ENCODE measurements at places on chromosomes 12 and 14. TPM values are rescaled to one million over a fixed set of nuclear protein-coding genes. Genes with fewer than 3 reads are reported as not detected.

Gene SERPINA9
- polyA plus RNA-seq, result not detected

- no peak for DNase-seq
Measured at GRCh38 chr12:121444842-121445202, 44.9 kb downstream of the RNF34 start.

- DNase-seq, result no peak
Measured at GRCh38 chr14:20144820-20145219, 6.2 kb downstream of the OR4N5 start.

Gene ZNF10
- polyA plus RNA-seq, result 11.3 TPM

- no peak for DNase-seq
Measured at GRCh38 chr14:45939572-45939971, 686.6 kb upstream of the MIS18BP1 start.

DNA sequence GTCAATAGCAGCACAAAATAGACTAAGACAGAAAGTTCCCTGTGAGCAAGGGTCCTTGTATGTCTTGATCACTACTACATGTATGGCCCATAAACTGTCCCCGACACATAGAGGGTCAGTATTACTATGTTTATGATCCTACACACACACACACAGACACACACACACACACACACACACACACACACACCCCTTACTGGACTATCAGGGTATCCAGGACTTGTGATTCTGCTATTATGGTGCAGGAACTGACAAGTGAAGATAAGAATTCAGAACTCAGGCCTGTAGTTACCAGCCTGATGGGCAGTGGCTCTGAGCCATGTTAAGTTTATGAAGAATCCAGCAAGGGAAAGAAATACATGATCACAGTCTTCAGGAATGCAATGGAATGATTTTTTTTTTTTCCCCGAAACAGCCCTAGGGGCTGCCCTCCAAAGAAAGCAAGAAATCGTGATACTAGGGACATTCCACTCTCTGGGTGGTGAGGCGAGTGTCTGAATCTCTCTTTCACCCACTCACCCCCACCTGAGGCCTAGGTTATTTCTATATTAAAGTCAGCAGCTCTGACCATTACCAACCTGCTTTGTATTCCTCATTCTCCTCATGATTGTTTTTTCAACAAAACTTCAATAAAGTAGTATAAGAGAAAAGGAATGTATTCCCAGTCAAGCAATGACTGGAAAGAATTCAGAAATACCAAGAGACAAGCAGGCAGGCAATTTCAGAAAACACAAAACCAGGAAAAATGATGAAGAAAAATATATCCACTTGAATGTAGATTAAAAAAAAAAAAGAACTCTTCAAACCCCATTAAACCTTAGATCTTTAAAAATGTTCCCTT lies 105.8 kb downstream of the AVPR1A start:
- DNase-seq, result no peak

- DNase-seq, result no peak
Measured at GRCh38 chr12:93813186-93813585, 136.0 kb downstream of the CRADD start.

Gene FAM90A1
- 0.10 TPM for polyA plus RNA-seq

GRCh38 chr12:132833341-132833740 lies 4.7 kb upstream of the GOLGA3 start:
- no peak for DNase-seq

Gene CIROP
- polyA plus RNA-seq, result not detected

DNA sequence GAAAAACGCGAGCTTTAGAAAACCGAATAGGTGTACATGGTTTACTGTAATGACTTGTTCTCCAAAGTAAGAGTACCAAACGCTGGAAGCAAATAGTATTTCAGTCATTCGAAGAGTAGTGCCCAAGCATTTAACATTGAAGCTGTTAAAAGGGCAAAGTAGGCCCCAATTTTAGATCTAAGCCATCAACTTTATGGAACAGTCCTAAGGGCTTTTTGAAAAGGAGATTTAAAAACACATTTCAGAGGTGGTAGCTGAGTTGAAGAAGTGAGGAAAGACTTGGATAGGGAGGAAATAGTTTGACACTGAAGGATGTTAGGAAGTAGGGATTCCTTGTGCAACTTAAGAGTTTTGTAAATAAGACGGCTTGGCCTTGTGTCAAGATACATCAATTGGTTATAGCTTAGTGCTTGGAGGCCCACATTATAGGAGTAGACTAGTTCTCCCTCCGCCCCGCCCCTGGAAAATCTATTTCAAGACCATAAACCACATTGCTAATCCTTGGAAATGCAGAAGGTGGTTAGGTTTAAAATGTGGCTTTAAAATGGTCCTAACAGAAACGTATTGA lies 783 bp upstream of the TUBA1B start:
- DNase-seq, result no peak

DNA sequence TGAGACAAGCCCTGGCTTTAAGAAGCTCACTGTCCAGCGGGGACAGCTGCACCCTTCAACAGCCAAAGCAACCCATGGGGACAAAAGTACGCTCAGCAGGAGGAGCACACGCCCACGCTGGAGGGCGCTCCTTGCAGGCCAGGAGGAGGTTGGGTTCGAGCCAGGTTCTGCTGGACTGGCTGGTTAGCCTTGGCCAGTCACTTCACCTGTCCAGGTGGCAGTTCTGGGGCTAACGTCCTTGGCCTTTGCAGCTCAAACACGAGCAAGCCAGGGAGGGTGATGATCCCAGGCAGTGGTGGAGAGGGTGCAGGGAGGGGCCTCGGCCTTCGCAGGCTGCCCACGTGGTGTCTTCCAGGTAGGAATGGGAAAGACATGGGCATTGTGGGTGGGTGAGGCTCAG lies 13.1 kb downstream of the CHGA start:
- no peak for DNase-seq

Gene NEUROD4
- not detected for polyA plus RNA-seq

DNA sequence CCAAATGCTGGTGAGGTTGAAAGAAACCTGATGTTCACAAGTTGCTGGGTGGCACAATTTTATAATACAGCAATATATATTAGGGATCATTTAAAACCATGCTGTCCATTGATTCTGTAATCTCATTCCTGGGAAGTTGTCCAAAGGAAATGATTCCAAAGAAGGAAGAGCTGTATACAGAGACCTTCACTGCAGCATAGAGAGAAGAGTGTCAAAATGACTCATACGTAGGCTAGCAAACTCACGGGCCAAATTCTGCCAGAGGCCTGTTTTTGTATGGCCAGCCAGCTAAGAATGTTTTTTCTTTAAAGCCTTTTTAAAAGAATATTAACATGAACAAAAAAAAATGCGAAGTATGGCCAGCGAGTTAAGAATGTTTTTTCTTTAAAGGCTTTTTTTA lies 69.2 kb upstream of the MED13L start:
- DNase-seq, result no peak

GRCh38 chr12:127308148-127308547 lies 958.8 kb upstream of the TMEM132C start:
- no peak for DNase-seq

Gene TAS2R9
- polyA plus RNA-seq, result not detected

DNA sequence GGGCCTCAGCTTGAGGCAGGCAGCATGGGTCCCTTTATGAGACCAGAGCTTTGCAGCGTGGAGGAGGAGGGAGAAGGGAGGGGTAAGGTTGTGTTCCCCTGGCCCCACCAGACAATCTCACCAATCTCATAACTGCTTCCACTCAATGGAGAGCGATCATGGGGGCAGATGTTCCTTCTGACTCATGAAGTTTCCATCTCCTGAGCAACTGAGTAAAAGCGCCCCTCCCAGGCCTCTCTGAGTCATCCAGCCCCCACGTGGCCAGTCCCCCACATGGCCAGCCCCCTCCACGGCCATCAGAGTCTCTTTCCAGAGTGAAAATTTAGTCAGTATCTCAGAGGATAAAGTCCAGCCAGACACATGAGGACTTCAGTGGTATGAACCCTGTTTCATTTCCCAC lies 39.2 kb upstream of the PLXNC1 start:
- no peak for DNase-seq

- no peak for DNase-seq
Measured at GRCh38 chr12:98939350-98939749, 294.3 kb downstream of the APAF1 start.

DNA sequence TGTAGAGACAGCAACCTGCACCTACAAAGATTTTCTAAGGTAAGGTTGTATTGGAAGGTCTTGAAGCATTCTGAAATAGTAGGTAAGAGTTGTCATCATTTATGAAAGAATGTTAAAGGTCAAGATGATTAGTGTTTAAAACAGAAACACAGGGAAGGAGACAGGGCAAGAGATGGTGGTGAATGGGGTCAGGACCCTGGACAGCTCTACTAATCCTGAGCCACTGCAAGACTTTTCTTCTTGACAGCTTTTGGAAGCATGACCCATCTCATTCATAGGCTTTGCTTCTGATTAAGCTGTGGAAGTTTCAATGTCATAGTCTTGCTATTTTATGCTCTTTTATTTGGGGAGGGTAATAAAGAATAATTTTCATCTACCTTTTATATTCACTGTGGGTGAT lies 75.5 kb upstream of the CAND1 start:
- DNase-seq, result peak; percentile 7

- no peak for DNase-seq
Measured at GRCh38 chr14:55556929-55557623, 22.9 kb upstream of the KTN1 start.

DNA sequence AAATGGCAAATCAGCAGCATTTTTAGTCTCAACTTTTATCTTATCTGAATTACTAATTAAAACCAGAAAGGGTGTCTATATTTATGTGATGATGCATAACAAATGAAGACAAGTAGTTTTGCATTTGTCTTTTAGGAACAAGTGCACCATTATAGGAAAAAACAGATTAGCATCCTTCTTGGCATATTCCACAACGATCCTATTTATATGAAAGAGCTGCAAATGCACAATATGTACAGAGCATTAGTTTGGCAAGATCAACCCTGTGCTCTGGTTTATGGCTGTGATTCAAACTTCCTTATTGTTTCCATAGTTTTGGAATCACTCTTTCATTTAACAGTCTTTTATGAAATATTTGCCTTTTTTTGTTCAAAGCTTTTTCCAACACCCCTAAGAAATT lies 486.8 kb downstream of the KCNH5 start:
- no peak for DNase-seq

DNA sequence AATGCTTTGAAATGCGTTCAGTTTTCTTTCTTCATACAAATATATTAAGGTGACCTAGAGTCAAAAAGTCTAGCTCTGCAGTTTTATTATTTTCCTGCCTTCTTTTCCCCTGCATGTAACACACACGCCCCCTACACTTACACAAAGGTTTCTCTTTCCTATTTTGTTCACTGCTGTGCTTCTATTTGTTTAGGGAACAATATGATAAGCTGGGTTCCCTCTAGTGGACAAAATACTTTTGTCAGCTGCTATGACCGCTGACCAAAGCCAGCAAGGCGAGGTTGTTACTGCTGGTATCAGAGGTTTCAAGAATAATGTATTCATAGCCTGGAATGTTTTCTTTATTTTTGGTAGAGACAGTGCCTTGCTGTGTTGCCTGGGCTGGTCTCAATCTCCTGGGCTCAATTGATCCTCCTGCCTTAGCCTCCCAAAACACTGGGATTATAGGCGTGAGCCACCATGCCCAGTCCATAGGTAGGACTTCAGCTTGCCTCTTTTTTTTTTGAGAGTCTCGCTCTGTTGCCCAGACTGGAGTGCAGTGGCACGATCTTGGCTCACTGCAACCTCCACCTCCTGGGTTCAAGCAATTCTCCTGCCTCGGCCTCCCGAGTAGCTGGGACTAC lies 33.4 kb downstream of the FNTB start:
- no peak for DNase-seq

DNA sequence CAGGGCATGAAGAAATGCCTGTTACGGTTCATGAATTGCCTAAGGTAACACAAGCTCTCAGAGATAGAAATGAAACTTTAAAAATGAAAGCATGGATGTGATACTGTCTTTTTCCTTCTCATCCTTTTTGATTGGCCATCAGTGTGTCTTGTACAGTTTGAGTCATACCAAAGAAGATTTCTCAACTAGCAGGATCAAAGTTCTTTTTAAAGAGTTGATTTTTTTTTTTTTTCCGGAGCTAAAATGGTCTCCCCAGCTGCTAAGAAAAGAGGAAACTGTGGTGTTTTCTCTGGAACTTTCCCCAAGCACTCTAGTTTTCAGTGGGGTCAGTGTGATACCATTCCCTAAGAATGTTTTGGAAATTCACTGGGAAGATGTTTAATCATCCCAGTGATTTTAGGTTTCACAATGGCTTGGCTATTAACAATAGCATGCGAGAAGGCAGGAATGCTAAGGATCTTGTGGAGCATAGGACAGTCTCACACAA lies 105.0 kb downstream of the ETNK1 start:
- no peak for DNase-seq

DNA sequence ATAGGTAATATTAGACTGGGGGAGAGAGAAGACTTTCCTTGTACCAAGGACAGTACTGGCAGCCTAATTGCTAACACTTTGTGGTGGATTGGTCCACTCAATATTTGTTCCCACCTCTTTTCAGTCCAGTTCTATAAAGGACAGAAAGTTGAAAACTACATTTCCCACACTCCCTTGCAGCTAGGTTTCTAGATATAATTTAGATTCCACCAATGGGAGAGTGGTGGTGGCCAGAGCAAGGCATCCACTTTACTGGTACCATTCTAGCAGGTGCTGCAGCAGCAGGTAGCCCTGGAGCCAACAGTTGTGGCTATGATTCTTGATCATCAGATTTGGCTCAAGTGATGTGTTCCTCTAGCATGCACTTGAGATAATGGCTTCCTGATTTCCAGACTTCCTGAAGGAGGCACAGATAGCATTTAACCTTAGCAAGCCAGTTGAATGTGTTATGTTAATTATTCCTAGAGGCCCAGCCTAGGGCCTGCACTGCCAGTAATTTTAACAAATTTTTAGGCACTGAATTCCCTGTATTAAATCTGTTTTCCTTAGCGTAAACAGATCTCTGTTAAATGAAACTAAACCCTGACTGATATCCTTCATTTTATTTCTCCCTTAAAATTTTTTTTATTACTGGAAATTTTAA lies 24.4 kb downstream of the SLC38A1 start:
- DNase-seq, result no peak

DNA sequence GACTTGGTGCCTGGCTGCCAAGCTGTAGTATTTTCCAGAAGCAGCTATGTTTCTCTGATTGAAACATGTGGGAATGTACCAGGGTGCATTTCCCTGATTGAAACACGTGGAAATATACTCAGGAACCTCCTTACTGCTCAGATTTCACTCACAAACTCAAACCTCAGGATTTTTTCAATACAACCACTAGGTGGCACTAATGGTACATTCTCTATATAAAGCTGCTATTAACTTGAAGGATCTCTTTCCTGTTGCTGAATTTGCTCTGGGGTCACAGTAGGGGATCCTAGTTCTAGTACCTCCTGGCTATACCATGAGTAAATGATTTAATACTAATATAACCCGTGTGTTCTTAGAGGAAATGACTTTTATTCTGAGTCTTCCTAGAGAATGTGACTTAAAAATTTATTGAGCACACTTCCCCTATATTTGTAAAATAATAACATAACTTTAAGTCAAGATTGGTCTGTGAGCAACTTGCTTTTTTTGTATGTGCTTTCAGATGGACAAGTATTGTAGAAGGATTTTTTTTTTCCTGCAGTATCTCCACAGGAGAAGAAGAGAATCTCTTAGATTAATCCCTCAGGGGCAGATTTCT lies 173.8 kb upstream of the MIS18BP1 start:
- DNase-seq, result peak; percentile 7

- DNase-seq, result no peak
Measured at GRCh38 chr14:24556756-24557155, 19.3 kb downstream of the CTSG start.

- no peak for DNase-seq
Measured at GRCh38 chr12:52798003-52798670, 2.2 kb upstream of the KRT3 start.

GRCh38 chr12:27081668-27082111 lies 688 bp downstream of the C12orf71 start:
- DNase-seq, result no peak

Gene TPPP2
- not detected for polyA plus RNA-seq

Gene MVK
- polyA plus RNA-seq, result 1.9 TPM
